Astrocyte (in vitro differentiated cells and primary cell): ENCODE measurements at places on chromosomes 13 and 19.
A peak's percentile ranks its signal among the peaks of the same experiment; 100 is the strongest.

DNA sequence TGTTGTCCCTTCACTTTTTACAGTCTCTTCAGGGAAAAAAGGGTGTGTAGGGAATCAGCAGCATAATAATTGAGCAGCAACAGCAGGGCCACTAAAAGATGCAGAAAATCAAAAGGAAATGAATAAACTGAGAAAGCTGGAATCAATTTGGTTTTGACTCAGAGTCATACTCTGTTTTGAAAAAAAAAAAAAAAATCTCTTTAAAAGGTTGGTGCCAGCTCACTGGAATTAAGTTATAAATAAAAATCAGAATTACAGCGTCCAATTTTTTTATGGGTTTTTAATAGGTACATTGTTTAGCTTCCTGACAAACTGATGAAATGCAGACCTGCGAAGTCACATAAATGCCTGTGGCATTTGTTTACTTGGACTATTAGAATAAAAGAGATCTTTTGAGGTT is 231.9 kb downstream of the COG6 start:
- no peak for DNase-seq

- DNase-seq = no peak
These were observed 8.2 kb upstream of the ZNF507 start for GRCh38 chr19:32337084-32337808.

GRCh38 chr13:50085063-50085462 is 69.8 kb downstream of the KCNRG start:
- no peak for DNase-seq

DNA sequence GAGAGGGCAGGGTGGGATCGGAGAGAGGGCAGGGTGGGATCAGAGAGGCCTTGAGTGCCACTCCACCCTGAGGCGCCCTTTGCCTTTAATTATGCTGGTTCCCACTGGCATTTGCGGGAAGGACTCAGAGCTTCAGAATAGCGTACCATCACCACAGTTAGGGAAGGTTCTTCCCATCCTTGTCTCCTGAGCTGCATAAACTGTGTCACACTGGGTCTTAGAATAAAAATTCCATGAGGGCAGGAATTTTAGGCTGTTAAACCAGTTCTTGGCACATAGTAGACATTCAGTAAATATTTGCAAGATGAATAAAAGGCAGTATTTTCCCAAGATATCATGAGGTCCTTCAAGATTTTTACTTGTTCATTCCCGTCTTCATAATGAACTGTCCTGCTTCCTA is 24.4 kb downstream of the PPP2R1A start:
- peak; percentile 10 for DNase-seq

- DNase-seq = no peak
These were observed 182.5 kb downstream of the KCNRG start for GRCh38 chr13:50197705-50198104.

DNA sequence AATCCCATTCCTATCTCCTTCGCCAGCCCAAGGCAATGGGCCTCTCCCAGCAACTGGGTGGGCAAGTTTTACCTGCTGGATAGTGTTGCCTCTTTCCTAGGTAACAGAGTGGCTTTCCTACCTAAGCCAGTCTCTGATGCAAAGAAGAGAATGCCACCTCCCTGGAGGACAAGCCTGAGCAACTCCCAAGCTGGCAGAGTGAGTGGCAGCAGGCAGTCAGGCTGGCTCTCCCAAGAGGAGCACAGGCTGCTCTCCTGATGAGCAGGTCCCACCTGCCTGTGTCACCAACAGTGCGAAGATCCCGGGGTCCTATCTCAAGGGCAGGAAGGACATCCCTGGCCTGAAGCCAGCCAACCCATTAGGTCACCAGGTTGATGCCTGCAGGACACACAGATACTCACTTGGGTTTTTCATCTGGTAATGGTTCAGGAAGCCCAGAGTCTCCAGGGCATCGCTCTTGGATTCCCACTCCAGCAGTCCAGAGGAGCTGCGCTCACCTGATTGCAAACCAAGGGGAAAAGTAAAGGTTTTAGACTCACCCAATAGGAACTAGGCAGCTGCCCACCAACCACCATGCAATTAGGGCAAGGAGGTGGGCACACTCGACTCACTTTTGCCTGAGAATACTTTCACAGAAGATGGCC is 5.5 kb upstream of the ECH1 start:
- no peak for DNase-seq

- DNase-seq = no peak
These were observed 74.3 kb downstream of the SLC25A15 start for GRCh38 chr13:40863723-40864122.

DNA sequence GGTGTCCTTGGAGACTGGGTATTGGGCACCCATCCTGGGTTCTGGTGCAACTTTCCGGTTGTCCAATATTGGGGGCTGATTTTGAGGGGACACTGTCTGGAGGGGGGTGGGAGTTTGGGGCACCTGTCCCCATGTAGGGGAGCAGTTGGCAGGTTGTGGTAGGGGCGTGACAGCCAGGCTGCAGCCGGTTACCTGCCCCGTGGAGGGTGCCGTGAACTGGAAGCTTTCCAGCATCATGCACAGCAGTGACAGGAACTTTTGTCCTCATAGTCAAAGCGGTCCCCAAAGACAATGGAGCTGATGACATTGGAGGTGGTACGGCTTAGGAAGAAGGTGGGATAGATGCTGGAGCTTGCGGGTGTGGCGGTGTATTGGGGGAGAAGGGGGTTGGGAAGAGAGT is 34.3 kb downstream of the CYP2B6 start:
- DNase-seq = no peak

GRCh38 chr19:56477429-56478338 is 539 bp upstream of the ZNF667 start:
- DNase-seq = peak; percentile 87

DNA sequence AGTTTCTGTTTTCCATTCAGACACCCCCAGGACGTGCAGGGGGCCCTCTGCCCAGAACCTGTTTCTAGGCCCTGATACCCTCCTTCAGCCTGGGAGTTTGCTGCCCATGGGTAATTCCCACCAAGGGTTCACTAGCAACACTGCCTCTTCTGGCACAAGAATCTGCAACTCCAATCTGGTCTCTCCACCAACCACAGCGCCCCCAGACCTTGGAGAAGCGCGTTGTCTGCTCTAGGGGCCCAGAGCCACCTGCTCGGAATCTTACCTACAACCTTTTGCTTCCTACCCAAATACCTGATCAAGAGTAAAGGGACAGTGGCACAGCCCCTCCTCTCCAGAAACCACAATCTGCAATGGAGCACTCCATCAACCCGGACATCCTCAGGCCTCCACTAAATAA is 763 bp downstream of the ZNF180 start:
- no peak for DNase-seq

GRCh38 chr19:17963936-17964691 is 2.8 kb upstream of the KCNN1 start:
- no peak for DNase-seq

DNA sequence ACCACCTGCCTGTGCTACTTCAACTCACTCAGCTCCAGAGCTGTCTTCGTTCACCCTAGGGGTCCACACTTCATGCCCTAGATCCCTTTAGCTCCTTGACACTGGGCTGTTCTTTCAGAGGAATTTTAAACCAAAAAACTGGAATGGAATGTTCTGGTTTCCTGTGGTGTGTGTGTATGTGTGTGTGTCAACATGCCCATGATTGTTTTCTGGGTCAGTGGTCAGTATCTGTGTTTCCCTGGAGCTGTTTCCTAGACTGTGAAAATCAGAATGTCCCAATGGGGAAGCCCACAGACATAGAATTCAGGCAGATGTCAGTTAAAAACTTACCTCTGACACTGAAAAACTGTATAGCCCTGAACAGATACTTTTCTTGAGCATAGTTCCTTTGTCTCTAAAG is 1.3 kb downstream of the PMIS2 start:
- no peak for DNase-seq

DNA sequence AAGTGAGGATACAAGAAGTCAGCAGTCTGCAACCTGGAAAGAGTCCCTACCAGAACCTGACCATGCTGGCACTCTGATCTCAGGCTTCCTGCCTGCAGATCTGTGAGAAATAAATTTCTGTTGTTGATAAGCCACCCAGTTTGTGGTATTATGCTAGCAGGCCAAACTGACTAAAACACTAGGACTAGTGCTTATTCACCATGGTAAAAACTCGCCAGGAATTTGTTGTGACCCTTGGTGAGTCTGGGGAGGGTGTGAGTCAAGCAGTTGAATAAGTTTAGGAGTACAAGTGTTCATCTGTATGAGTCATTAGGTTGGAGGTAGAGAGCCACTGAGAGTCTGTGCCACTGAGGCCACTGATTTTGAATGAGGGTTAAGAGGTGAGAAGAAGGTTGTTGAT is 3.6 kb downstream of the ZIK1 start:
- peak; percentile 79 for DNase-seq

DNA sequence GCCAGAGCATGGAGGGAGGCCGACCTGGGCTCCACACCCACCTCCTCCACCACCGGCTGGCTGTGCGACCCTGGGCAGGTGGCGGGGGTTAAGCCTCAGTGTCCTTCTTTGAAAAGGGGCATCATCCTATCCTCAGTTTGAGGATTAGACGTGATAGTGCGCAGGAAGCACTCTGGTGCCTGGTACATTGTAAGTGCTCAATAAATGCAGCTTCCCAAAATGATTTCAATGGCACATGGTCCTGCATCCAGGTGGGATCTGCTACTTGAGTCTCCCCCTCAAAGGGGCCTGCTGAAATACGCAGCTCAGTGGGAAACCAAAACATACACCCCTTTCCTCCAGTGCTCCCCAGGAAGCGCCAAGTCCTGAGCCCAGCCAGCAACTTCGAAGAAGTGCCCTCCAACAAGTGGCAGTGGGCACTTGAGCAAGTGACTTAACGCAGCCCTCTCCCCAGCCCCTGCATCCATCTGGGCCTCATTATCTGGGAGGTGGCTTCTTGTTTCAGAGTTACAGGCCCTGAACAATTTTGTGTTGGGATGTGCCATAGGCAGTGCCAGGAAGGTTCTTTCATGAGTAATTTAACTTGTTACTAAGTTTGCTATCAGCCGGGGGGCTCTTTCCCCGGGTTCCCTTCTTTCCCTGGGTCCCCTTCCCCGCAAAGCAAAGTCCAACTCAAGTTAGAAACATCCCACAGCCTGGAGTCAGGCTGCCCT is 17.9 kb downstream of the ACTN4 start:
- DNase-seq = no peak
